Anterior cingulate cortex (tissue), 58 donors: ENCODE measurements at places on chromosomes 1 and 21.

GRCh38 chr1:65079941-65080340, 68.1 kb upstream of the AK4 start:
- no peak for DNase-seq

GRCh38 chr1:92949937-92950817, 11.1 kb downstream of the DIPK1A start:
- DNase-seq: no peak

DNA sequence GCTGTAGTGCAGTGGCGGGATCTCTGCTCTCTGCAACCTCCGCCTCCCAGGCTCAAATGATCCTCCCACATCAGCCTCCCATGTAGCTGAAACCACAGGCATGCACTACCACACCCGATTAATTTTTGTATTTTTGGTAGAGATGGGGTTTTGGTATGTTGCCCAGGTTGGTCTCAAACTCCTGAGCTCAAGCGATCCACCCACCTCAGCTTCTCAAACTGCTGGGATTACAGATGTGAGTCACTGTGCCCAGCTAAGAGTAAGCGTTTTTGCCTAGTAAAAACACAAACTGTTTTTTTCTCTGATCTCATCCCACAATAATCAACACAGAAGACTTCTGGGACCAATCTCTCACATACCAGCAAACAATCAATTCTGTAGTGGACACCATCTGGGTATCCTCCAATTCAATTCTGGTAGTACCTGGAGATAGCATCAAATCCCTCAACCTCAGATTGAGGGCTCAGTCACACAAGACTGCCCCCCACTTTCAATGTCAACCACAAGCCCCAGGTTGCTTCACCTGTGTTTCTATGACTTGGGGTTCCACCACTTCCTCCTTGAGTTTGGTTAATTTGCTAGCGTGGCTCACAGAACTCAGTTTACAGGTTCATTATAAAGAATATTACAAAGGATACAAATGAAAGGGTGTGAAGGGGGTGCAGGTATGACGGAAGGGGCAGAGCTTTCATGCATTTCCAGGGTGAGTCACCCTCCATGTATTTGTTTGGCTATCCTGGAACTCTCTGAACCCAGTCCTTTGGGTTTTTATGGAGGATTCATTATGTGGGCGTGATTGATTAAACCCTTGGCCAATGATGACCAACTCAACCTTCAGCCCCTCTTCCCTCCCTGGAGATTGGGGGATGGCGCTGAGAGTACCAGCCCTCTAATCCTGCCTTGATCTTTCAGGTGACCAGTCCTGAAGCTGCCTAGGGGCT, 40.0 kb upstream of the RHOU start:
- no peak for DNase-seq

DNA sequence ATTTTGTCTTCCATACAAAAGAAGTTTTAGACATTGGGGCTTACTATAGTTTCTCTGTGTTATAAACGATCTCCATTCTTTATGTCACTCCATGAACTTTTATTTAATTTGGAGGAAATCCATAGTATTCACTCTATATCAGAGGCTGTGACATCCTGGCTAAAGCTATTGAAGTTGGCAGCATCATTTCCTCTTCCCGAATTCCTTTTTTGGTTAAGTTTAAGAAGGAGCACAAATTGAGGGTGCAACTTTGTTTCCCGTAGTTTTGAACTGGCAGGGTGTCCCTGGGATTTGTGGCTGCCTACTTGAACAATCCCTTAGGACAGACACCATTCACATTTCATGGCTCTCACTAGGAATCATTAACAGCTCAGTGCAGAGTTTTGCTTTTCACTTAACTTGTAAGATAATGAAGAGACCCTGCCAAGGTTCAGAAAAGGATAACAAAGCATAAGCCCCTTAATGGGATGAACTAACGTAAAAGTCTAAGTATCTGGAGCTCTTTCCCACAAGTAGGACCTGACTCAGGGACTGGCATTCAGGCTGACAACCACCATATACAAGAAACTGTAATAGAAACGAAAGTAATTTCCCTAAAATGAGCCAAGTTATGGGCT, 13.9 kb downstream of the S1PR1 start:
- no peak for DNase-seq

DNA sequence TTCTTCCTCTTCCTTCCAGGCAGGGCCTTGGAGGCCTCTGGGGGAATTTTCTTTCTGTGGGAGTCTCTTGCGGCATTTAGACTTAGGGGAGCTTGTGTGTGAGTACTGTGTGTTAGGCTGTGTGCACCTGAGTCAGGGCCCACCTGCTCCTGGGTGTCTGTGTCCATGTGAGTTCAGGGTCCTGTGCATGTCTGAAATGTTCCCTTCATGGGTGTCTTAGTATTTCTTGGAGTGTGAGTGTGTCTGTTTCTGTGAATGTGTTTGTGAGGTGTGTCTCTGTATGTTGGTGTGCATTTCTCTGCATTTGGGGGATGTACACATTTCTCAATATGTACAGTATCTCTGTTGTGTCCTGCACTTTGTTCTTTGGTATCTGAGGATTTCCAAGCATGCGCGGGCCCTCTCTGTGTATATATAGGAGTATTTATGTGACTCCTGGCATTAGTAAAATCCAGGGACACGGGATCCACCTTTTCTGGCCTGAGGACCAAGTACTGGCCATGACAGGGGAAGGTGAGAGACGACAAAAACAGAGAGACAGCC, 2.4 kb downstream of the TFAP2E start:
- no peak for DNase-seq

- DNase-seq: no peak
These were observed 89.7 kb downstream of the DMRTA2 start for GRCh38 chr1:50333595-50333974.

- DNase-seq: no peak
These were observed 196.9 kb upstream of the USP24 start for GRCh38 chr1:55412060-55412459.

DNA sequence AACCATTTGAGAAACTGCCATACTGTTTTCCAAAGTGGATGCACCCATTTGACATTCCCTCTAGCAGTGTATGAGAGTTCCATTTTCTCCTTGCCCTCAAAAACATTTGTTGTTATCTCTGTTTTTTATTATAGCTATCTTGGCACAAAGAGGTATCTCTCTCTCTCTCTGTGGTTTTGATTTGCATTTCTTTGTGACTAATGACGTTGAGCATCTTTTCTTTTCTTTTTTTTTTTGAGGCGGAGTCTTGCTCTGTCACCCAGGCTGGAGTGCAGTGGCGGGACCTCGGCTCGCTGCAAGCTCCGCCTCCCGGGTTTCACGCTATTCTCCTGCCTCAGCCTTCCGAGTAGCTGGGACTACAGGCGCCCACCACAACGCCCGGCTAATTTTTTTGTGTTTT, 17.4 kb upstream of the ZMYM6 start:
- no peak for DNase-seq

DNA sequence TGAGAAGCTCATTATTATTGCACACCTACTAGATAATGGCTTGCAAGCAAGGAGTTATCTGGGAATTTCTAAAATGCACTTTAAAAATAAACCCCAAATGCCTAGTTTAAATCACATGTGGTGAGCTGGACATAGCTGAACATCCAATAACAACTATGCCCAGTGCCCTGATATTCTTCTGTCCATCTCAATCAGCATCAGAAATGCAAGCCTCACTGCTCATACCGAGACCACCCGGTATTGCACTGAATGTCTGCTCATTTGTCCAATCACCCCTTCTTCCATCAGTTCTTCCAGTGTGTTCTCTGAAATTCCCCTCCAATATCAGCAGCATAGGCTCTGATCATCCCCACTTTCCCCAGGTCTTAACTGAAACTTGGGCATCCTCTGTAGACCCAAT, 383.8 kb downstream of the DSCAM start:
- DNase-seq: no peak

DNA sequence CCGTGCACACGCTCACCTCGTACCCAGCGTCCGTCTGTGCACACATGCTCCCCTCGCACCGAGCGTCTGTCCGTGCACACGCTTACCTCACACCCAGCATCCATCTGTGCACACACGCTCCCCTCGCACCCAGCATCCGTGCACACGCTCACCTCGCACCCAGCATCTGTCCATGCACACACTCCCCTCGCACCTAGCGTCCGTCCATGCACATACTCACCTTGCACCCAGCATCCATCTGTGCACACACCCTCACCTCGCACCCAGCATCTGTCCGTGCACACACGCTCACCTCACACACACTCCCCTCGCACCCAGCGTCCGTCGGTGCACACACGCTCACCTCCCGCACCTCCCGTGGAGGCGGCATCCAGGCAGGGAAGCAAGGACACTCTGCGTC, 24.4 kb upstream of the COL18A1 start:
- DNase-seq: no peak

GRCh38 chr1:228337031-228337564, 69.5 kb downstream of the TRIM11 start:
- DNase-seq: no peak

GRCh38 chr1:50266509-50266908, 156.7 kb downstream of the DMRTA2 start:
- no peak for DNase-seq

DNA sequence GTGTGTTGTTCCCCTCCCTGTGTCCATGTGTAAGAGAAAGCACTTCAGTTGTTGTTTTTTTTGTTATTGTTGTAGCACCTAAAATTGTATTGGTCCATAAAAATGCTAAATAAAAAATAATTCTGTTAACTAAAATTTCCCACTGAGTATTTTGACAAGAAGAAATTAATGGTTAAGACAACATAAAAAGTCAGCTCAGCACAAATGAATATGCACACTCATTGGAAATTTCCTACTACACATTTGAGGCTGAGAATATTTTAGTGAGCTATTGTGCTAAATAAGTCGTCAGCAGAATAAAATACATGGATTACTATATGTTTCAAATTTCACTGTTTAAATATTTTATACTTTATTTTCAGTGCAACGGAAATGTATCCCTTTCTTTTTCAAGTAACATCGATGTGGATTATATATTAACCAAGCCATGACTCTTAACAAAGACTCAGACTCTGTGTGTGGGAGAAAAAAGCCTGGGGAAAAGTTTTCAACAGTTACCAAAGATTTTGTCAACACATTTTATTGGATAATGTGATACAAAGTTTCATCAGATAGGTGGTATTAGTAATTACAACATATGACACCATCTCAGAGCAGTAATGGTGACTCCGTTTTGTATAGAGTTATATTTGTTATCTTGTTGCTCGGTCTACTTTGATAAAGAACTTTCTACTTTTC, 63.4 kb downstream of the LYPLAL1 start:
- no peak for DNase-seq

DNA sequence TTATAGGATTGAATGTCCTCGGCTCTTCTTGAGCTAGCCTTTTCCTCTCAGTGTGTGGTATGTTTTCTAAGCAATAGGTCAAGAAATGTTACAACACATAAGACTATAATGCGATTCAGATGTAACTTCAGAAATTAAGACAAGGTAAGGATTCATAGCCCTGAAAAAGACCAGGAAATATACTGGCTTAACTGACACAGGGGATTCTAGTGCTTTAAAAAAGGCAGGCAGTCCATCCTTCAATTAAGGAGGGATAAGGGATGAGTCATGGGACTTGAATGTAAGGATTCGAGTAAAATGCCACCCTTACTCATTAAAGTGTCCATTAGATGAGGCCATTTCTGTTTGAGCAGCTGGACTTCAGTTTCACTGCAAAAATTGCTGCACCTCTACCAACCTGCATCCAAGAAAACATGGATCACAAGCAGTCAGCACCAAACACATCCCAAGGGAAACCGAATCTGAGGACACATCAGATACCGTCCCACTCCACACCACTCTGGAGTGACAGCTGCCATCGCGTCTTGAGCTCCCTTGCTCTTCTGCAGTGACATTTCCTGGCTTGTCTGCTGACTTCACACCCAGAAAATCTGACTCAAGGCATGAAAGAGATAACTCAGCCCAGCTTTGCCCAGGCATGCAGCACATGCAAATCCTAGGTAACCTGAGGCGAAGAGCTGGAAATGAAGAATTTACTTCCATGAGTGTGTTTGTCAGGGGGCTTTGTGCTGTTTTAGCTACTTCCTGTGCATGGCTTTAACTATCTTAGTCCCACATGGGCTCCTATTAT, 37.8 kb downstream of the NGF start:
- no peak for DNase-seq

- no peak for DNase-seq
These were observed 7.8 kb downstream of the C1orf141 start for GRCh38 chr1:67126974-67127373.

GRCh38 chr1:53410701-53411100, 48.5 kb upstream of the DMRTB1 start:
- DNase-seq: no peak

DNA sequence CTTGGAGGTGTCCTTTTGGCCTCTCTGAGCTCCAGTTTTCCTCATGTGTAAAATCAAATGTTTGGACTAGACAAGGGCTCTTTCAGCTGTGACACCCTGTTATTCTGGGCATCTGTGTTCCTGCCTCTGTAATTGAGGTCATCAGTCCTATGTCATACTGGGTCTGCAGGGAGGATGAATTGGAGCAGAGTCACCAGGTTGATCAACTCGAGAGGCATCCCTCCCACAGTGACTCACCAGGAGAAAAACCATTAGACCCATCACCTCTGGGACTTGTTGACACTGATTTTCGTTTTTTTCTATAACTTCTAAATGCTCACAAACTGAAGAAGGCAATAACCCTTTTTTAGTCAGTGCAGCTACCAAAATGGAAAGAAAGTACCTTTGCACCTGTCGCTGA, 82.2 kb downstream of the ST6GALNAC5 start:
- no peak for DNase-seq
